ENCODE measurements at places on chromosomes 16 and 17. TPM values are rescaled to one million over a fixed set of nuclear protein-coding genes. Genes with fewer than 3 reads are reported as not detected.

Gene KLHL10
- total RNA-seq, result 0.17 TPM

Gene FBXW10
- 0.08 TPM for total RNA-seq

Gene CDH5
- total RNA-seq, result 21.9 TPM

Gene CES1
- 376 TPM for total RNA-seq

Gene RAC3
- total RNA-seq, result 6.3 TPM

Gene C17orf75
- total RNA-seq, result 8.5 TPM

All from liver (tissue), 10 donors.